ENCODE measurements at places on chromosomes 4 and X.
A peak's percentile ranks its signal among the peaks of the same experiment; 100 is the strongest.

DNA sequence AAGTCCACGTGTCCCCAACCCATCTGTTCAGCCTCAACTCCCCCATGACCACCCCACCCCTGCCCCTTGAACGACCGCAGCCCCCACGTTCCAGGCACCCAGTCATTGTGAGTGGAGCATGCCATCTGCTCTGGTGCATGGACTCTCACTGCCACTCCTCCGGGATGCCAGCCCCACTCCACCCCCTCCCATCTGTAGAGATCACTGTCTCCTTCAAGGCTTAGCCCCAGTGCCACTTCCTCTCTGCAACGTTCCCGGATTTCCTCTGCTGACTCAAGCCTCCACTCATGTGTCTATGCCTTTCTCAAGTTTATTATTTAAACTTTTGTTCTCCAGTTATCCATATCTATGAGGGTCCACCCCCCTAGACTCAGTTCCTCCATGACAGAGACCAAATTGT, 54.0 kb downstream of the MAML3 start:
- DNase-seq: no peak

DNA sequence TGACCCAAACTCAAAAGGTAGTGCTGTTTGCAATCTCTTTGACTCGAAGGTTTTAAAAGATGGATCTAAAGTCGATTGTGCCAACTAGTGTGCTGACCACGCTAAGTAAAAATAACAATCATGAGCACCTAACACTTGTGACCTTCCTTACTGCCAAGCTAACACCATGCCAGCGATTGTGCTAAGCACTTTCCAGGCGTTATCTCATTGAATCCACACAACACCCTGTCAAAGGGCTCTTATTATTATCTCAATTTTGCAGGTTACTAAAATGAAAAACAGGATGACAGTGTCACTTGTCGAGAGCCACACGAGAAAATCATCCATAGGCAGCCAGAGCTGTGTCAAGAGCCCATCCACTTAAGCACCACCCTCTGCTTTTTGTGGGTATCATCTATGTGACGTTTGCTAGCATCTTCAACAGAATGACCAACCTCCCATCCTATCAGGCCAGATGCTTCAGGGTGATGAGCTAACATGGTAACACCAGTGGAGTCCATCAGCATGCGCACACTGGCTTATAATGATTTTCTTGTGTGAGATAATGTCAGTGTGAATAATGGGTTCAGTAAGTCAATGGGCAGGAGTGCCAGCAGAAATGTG, 893 bp upstream of the GAB3 start:
- DNase-seq: no peak

GRCh38 chrX:3940000-3940610, 226.7 kb upstream of the PRKX start:
- no peak for DNase-seq

- peak; percentile 0 for DNase-seq
Observed at GRCh38 chr4:172202480-172203076, 389.4 kb downstream of the GALNTL6 start.

DNA sequence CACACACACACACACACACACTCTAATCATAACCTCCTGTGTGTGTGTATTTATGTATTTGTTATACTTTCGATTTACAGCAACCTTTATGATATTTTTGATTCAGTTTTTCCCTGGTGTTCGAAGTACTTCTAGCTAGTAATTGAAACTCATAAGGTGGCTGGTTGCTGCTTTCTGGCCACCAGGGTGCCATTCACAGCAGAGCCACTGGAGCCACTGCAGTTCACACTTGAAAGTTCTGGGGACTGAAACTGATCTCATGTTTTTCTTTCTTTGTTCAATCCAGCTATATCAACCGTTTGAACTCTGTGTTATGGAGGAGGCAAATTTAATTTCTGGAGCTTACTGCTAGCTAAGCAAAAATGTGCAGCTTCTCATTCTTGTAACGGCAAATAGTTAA, 419.4 kb downstream of the ADGRL3 start:
- DNase-seq: no peak

- DNase-seq: no peak
Observed at GRCh38 chr4:158020734-158021346, 152.0 kb downstream of the GASK1B start.

DNA sequence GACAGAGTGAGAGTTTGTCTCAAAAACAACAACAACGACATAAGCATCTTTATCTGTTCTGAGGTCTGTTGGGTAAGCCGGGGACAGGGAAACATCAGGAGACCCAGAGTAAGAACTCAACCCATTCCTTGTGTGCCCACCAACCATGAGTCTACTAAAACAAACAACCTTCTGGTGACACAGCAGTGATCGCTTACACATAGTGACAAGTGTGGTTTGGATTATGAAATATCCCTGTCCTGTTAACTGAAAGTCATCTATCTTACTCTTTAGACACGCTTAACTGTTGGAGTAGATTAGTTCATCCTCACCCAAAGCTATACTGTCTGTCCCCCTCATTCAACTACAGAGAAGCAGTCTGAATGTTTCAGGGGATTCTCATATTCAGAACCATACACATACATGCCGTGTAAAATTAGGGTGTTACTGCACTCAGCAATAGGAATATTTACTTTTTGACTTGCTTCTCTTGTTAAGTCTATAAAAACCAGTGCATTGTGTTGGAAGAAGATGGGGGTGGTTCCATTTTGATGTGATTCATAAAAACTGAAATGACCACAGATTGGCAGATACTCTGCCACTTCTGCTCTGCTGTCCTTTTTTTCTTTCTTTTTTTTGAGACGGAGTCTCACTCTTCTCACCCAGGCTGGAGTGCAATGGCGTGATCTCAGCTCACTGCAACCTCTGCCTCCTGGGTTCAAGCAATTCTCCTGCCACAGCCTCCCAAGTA, 27.4 kb downstream of the PHKA2 start:
- DNase-seq: no peak

DNA sequence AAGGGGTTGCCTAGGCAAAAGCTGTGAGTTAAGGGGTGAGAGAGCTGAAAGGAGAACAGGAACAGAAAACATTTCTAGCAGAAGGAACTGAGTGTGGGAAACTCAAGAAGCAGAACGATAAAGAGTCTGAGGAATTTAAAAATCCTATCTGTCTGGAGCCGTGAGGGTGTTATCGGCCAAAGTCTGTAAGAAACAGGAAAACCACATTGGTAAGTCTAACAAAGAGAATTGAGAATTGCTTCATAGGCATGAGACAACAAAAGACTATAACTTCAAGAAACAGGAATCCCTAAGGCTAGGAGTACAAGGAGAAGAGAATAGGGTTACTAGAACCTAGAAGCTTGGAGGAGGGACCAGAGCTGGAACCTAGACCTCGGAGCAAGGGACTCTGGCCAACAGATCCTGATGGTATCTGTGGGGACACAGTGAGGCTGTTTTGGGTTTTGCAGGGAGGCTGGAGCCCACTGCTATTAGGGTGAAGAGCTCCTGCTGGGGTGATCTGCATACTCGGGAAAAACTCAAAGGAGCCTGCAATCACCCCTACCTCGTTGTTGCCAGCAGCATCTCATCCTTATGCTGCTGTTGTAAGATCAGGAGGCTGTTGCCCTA, 175.6 kb downstream of the FBXO8 start:
- DNase-seq: no peak

DNA sequence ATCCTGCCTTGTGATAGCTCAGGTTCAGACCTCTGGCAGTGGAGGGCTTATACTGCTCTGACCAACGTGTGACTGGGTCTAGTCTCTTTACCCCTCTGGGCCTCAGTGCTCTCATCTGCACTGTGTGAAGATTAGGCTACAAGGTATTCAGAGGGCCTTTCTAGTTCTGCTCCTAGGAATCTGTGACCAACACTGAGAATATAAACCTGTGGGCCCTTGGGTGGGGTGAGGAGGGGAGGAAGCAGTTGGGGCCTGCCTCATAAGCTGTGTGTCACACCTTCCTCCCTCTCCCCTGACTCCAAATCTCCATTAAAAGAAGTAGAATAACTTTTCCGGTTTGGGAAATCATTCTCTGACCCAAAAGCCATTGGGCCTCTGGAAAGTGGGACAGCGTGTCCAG, 66.3 kb upstream of the MSN start:
- no peak for DNase-seq

DNA sequence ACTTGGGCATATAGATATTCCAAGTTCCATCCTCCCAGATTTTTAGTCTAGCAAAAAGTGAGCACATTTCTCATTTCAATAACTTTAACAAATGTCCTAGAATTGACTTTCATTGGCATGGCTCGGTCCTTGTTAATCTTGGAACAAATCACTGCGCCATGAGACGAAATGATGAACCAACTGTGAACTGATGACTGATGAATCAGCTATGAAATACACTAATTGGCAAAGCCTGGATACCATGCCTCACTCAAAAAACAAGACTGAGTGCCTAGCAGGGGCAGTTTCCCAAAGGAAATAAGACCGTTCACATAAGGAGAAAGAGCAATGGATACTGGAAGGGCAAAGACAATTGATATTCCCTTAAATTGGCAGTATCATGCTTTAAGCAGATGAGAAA, 248.6 kb upstream of the VEGFC start:
- no peak for DNase-seq

DNA sequence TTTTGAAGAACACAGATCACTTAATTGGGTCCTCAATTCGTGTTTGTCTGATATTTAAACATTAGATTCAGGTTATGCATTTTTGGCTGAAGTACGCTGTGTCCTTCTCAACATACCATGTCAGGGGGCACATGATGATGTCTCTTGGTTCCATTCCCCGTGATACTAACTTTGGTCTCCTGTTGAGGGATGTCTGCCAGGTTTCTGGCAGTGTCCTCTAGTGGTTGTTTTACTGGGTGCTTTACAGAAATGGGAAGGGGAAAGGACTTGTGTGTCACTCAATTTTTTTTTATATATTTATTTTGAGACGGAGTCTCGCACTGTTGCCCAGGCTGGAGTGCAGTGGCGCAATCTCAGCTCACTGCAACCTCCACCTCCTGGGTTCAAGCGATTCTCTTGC, 58.2 kb downstream of the WWC2 start:
- DNase-seq: no peak

DNA sequence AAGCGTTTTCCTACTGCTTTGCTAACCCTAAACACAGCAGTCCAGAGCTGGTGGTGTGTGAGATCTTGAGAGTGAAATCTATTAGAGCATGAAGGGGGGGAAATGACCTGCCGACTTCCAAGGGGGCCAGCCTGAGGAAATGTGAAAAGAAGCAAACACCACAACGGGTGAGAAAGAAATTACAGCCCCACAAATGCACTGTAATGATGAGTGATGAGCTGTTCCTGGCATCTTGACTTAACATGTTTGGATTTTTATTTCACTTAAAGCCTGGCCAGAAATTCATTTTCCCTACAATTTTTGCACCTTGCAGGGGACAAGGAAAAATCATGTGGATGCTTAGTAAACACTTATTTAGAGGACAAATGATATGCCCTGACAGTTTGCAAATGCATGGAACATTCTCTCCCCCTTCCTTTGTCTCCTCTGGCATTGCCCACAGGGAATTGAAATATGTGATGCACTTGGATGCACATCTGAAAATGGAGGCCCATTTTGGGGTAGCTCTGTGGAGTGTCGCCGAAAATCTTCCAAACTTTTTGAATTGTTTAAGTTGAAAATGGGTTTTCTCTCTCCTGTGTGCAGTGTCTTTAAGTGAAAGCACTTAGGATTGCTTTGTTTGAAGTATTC, 84.3 kb upstream of the TMEM150C start:
- DNase-seq: no peak

- peak; percentile 54 for DNase-seq
Observed at GRCh38 chrX:71118032-71118984, at the start of gene MED12. MED12 (plus strand) TSS chrX:71118596; CDS start chrX:71118755, 159 bp downstream.

DNA sequence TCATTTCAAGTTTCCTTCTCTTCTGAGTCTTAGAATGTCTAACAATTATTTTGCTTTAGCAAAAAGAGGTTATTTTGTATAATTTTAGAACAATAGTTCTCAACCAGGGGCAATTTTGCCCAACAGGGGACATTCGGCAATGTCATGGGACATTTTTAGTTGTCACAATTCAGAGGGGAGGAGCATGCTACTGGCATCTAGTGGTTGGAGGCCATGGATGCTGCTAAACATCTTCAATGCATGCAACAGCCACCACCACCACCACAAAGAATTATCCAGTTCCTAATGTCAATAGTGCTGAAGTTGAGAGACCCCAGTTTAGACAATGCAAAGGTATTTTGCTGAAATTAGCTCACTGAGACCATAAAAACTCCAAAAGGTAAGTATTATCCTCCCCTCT, 122.5 kb downstream of the ARHGAP6 start:
- DNase-seq: no peak

- no peak for DNase-seq
Observed at GRCh38 chrX:154436374-154436982, 476 bp upstream of the GDI1 start.

DNA sequence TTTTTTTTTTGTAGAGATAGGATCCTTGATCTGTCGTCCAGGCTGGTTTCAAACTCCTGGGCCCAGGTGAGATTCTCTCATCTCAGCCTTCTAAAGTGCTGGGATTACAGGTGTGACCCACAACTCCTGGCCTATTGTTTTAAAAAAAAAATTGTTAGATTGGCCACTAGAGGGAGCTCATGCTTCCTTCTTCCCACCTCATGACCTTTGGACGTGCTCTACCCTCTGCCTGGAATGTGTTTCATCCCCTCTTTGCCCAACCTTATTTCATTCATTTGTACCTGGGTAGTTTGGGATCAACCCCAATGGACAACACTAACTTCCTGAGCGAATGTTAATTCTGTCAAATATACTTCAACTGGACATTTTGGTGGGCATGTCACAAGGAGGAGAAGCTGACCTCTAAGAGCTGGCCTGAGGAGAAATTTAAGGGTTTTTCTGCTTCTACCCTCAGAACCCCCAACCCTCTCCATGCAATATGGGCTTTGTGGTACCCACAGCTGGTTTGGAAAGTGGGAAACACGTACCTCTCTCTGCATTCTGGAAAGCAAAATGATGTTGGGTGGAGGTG, 6.4 kb downstream of the PPEF2 start:
- no peak for DNase-seq

DNA sequence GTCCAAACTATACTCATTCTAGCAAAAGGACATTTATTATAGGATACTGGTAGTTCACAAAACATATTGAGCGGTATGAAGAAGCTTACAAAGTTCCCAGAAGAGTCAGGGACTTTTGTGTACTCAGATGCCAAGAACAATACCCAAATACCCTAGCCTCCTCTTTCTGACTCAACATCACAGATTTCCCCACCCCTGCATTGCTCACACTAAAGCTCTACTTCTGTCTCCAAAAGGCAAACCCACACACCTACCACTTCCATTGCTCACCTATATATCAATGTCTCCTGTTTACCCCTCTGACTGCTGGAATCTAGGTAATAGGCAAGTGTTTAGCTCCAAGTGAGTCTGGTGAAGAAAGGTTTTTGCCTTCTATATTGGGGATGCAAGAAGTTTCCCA, 100.7 kb upstream of the HCCS start:
- DNase-seq: no peak

- no peak for DNase-seq
Observed at GRCh38 chr4:52199574-52200338, 148.7 kb downstream of the SPATA18 start.

GRCh38 chrX:150863191-150863590, 35.3 kb downstream of the CD99L2 start:
- DNase-seq: no peak

- DNase-seq: no peak
Observed at GRCh38 chr4:151688003-151688784, 72.6 kb downstream of the GATB start.

Measured in DMS79 treated with DMSO at 0.1 percent for 48 hours (cell line).